AML-193 (cell line): ENCODE measurements at places on chromosomes 2 and 18.

DNA sequence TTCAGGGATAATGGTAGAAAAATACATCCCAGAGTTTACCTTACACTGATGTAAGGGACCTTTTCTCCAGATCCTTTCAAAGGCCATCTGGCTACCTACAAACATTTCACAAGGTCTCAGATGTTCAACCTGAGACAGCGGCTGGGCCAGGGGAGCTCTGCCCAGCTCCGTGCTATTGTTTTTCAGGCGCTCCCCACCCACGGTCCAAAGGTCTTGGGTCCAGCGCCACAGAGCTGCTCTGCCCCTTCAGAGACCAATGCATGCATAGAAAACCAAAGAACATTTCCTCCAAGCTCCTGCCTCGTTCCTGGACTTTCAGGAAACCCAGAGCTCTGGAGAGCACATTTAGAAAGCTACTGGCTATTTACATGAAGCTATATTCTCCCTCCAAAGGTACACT is 40.3 kb downstream of the COPS8 start:
- DNase-seq = no peak

DNA sequence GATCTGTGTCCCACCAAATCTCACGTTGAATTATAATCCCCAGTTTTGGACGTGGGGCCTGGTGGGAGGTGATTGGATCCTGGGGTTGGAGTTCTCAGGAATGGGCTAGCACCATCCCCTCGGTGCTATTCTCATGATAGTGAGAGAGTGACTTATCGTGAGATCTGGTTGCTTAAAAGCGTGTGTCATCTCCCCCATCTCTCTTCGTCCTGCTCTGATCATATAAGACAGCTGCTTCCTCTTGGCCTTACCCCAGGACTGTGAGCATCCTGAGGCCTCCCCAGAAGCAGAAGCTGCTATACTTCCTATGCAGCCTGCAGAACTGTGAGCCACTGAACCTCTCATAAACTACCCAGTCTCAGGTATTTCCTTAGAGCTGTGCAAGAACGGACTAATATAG is 163.7 kb upstream of the NDUFV2 start:
- DNase-seq = no peak

- no peak for DNase-seq
Measured at GRCh38 chr2:41379496-41380221, 668.2 kb upstream of the PKDCC start.

GRCh38 chr18:62030091-62030985 is 137.5 kb upstream of the RNF152 start:
- no peak for DNase-seq

GRCh38 chr2:174996622-174997021 is 8.6 kb downstream of the CHN1 start:
- DNase-seq = peak; percentile 8
